ENCODE measurements at places on chromosomes 4 and X. TPM values are rescaled to one million over a fixed set of nuclear protein-coding genes. Genes with fewer than 3 reads are reported as not detected.
A peak's percentile ranks its signal among the peaks of the same experiment; 100 is the strongest.

GRCh38 chr4:153488006-153488891 lies 22.1 kb downstream of the TMEM131L start:
- no peak for DNase-seq

DNA sequence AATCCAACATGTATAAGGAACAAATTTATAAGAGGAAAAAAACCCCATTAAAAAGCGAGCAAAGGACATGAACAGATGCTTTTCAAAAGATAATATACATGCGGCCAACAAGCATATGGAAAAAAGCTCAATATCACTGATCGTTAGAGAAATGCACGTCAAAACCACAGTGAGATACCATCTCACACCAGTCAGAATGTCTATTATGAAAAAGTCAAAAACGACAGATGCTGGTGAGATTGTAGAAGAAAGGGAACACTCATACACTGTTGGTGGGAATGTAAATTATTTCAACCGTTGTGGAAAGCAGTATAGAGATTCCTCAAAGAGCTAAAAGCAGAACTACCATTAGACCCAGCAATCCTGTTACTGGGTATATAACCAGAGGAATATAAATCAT lies 465.4 kb downstream of the TMA16 start:
- DNase-seq, result no peak

DNA sequence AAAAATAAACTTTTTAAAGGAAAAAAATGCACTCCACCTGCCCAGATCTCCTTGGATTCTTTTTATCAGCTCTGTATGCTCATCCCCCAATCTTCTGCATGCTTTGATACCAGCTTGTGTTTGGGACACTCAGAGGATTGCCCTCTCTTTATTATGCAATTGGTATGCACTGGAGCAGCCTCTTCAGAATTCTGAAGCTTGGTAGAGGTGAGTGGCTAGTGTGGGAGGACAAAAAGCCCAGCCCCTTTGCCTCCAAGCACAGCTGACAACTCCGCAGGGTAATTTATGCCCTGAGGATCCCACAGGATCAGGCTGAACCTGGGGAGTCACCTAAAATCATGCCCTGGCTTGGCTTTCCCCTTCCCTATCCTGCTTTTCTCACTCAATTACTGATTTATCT lies 16.7 kb downstream of the IL21 start:
- no peak for DNase-seq

DNA sequence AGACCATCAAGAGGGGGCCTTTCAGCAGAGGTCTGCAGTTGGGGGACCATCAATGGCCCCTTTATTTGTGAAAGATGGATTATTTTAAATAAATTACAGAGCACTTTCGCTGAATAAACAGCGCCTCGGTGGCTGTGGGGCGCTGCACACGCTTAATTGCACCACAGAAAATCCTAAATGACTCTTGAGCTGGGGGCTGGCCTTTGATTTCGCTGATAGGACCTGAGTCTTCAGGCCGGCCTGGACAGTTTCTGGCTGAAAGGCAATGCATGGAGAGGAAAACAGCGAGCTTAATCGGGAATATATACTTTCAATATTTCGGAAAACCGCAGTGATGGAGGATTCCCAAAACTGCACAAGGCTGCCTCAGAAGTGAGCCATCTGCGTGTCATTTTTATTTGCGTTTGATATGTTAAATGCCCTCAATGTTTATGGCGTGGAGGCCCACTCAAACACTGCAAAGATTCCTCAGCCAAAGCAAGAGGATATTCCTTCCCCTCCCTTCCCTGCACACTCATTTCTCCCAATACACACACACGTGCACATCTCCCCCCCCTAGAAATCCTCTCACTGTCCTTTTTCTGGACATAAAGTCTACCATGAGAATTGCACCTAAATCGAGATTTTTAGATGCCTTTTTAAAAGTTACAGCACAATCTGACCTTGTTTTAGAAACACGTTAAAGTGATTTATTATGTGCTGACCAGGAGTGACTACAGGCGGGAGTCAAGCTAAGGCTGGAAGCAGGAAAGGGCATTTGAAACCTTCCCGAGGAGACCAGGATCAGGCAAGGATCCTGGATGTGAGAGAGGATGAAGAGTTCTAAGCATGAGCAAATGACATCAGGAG lies 340.7 kb downstream of the RAB28 start:
- peak; percentile 25 for DNase-seq

- DNase-seq, result no peak
These were observed 36.1 kb downstream of the COQ2 start for GRCh38 chr4:83248486-83248885.

DNA sequence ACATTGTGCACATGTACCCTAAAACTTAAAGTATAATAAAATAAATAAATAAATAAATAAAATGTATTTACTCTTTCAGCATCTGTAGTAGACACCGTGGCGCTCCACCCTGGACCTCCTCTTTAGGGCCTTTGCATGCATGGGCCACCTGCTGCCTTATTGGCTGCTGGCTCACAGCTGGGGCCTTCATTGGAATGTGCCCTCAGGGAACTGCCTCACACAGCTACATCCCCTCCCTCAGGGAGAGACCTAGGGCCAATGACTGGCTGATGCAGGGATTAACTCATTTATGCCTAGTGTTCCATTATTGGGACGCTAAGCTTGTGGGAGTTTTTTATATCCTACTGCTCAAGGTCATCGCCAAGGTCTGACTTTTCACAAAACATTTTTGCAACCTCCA lies 302.9 kb upstream of the FTHL17 start:
- no peak for DNase-seq

The MTNR1A gene
- 1.8 TPM for polyA plus RNA-seq

The TCP11X2 gene
- 0.68 TPM for polyA plus RNA-seq

The CXCL9 gene
- 0.06 TPM for polyA plus RNA-seq

The SPANXA1 gene
- not detected for polyA plus RNA-seq

The TMEM192 gene
- polyA plus RNA-seq, result 33.7 TPM

The RHOXF1 gene
- polyA plus RNA-seq, result 0.58 TPM
